ENCODE measurements at places on chromosomes 2 and 18. TPM values are rescaled to one million over a fixed set of nuclear protein-coding genes. Genes with fewer than 3 reads are reported as not detected.

Gene SLC19A3
- total RNA-seq: 0.14 TPM

Gene FOSL2
- total RNA-seq: 156 TPM

Gene APOB
- total RNA-seq: 0.07 TPM

DNA sequence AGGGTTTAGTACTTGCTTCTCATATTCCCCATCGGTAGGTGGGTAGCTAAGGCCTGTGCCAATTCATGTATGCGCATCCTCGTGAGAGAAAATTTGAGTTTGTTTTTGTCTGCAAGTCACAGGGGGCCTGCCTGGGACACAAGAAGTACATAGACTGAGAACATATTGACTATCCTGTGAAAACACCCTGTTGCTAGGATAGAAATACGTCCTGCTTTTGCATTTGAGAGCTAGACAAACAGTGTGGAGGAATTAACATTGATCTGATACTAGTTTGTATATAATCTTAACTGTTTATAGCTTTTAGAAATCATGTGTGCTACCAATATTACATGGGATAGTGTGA, 10.9 kb downstream of the WDR7 start:
- no peak for DNase-seq

DNA sequence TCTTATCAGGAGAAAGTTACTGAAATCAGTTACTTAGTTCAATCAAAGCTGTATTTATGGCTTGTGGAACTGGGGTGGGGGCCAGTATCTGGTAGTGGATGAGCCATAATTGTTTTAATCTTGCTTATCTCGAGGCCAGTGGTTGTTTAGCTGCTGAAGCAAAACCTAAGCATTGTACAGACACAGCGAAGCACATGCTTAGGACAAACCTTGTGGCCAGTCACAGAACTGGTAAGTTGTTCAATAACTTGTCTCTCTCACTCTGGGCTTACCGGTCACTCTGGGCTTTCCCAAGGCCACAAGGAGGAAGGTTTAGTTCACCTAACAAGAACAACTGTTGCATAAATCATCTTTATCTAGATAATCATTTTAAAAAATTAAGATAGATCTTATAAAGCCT, 296.6 kb upstream of the NETO1 start:
- no peak for DNase-seq

DNA sequence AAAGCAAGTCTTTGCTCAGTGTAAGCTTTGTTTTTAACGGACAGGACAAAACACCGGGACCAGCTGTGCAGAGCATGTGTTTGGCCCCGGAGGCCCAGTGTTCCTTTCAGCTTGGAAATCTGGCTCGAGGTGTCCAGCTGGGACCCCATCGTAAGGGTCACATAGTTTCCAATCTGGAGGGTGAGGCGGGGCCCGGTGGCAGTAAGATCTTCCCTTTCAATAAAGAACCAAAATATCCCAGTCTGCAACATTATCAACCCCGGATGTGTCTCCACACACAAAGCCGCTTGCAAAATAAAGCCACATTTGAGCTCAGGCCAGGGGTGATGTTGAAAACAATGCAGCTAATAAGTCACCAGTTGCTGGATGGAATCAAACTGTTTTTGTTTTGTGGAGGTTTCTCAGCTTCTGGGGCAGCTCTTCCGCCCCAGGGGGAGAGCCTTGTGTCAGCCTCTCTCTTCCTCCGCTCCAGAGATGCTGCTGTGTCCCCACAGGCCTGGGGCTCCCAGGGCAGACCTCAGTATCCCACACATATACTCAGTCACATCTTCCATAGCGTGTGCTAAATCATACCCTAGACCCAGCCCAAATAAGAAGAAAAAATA, 138.6 kb upstream of the GLI2 start:
- DNase-seq: peak; percentile 42

DNA sequence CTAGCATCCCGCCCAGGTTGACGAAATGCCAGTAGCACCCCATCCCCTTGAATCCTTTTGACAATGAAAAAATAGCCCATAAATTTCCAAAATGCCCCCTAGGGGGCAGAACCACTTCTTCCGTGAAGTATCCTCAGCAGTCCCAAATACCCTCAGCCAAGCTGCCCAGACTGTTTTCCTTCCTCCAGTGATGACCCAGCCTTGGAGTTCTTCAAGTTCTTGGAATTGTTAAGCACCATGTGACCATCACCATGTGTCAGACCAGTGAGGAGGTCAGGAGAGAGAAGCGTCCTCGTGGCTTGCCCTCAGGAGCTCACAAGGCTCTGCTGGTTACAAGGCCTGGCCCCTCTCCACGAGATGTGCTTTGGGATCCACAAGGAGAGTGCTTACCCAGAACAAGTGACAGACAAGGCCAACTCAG, 1.4 kb upstream of the SLC23A3 start:
- peak; percentile 67 for DNase-seq

DNA sequence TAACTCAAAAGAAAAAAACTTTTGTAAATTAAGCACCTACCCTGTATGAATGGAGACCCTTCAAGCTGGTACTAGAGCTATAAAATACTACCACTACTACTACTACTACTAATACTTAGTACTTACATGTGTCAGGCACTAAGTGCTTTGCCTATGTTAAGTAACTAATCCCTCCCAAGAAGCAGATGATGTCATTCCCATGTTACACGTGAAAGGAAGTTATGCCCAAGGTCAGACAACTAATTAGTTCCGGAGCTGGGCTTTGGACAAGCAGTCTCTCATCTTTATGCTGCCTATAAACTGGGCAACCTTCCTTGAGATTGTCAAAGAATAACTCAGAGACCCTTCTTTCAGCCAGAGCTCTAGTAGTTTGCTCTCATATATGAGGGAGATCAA, 13.9 kb upstream of the ATP6V1B1 start:
- DNase-seq: peak; percentile 19

- DNase-seq: peak; percentile 58
Measured at GRCh38 chr18:2223449-2223848, 347.9 kb downstream of the METTL4 start.

DNA sequence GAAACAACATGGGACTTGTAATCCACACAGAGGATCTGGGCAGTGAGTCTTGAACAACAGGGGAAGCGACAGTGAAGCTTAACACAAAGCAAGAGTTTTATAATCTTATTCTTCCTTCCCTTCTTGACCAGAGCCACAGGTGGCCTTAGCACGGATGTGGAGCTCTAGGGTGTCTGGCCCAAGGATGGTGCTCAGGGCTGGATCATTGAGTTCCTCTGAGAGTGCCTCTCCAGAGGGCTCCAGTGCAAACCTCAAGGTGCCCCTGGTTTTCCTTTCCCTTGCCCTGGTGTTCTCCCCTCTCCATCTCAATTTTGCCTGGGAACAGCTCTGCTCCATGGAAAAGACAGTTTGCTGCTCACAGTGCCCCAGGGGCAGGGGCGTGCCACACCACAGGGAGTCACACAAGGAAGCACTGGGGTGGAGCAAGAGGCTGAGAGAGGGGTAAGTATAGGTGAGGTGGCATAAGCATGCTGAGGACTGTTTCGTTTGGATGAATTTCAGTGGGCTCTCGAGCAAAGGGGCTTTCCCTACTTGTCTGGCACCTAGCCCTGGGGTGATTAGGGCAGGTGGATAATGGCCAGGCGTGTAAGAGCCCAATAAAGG, 88.6 kb upstream of the B3GNT7 start:
- no peak for DNase-seq

- DNase-seq: no peak
Measured at GRCh38 chr2:35199298-35199697, 1156.3 kb upstream of the CRIM1 start.

DNA sequence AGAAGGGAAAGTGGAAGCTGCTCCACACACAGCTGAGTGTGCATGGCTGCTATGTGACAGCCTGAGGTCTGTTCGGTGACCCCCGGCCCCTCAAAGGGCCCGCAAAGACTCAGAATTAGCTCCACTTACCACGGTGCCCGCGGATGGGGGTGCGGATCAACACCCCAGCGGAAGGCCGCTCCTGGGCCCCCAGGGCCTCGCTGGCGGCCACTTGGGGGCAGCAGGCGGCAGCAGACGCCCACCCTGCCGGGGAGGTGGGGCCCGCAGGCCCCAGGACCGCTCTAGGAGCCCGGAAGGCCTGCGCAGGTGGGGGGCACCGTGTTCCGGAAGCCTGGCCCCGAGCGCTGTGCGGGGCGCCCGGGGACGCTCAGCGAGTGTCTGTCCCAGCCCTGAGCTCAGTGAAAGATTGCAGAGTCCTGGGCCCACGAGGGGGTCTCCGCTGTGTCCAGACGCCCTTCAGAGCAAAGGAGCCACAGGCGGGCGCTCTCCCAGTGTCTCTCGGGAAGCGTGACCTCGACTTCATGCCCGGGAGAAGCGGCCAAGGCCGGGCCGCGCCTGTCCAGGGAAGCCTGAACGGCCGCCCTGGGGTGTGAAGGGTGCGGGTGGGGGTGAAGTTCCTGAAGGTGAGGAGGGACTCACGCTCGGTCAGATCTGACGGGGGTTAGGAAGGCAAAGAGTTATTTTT, 118.7 kb downstream of the VAPA start:
- DNase-seq: no peak

- no peak for DNase-seq
Measured at GRCh38 chr18:78955051-78955450, 24.6 kb upstream of the SALL3 start.

Gene SIX3
- total RNA-seq: 0.48 TPM

GRCh38 chr2:232887171-232887850, 17.2 kb downstream of the SNORC start:
- no peak for DNase-seq

Gene CMPK2
- total RNA-seq: 38.6 TPM

GRCh38 chr2:50950996-50951395, 80.9 kb downstream of the NRXN1 start:
- no peak for DNase-seq

GRCh38 chr2:73260338-73260984, 23.8 kb downstream of the FBXO41 start:
- DNase-seq: peak; percentile 13

Gene C1QL2
- total RNA-seq: 0.20 TPM

DNA sequence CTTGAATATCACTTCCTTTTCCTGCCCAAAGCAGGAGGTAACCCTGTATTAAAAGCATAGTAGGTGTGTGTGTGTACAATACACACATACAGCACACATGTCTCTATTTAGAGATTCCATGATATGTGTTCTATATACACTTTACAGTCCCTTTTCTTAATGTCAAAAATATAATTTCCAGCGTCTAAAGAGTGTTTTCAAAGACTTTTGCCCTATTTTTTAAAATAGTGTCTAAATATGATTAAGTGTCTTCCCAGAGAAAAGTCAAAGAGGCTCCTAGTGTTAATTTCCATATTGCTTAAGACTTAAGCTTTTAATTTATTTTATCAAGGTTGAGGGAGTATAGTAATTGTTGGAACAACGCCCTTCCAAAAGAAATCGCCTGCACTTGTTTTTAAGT, 420.3 kb upstream of the POU3F3 start:
- no peak for DNase-seq

Gene CIB4
- total RNA-seq: not detected

Gene NAPG
- 33.2 TPM for total RNA-seq

DNA sequence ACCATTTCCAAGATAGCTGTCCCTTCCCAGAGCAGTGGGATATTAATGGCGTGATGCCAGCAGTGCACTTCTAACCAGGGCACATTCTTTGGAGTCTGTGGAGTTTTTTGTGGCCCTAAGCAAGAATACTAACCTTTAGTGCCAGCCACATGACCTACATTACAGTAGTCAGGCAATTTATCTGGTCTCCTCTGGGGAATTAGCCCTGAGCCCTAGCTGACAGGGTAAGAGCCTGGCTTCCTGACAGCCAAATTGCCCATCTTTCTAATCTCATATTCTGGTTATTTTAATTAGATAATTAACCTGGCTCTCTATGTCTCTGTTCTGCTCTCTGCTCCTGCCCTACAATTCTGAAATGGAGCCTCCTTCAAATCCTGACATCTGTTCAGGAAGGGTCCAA, 5.2 kb downstream of the PFN4 start:
- no peak for DNase-seq

DNA sequence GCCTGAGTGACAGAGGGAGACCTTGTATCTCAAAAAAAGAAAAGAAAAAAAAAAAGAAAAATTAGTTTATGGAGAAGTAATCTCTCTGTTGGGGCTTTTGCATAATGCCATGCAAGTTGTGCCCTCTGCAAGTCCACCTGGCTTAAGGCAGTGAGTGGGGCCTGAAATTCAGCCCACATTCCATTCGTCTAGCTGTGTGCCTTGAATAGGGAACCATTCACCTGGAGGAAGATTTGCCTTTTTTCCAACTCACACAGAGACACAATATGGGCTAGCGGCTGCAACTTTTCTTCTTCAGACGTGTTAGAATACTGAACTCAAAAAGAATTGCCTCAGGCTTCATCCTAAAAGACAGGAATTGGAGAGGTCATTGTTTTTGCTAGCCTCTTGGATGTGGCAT, 160.0 kb upstream of the STON1 start:
- no peak for DNase-seq

DNA sequence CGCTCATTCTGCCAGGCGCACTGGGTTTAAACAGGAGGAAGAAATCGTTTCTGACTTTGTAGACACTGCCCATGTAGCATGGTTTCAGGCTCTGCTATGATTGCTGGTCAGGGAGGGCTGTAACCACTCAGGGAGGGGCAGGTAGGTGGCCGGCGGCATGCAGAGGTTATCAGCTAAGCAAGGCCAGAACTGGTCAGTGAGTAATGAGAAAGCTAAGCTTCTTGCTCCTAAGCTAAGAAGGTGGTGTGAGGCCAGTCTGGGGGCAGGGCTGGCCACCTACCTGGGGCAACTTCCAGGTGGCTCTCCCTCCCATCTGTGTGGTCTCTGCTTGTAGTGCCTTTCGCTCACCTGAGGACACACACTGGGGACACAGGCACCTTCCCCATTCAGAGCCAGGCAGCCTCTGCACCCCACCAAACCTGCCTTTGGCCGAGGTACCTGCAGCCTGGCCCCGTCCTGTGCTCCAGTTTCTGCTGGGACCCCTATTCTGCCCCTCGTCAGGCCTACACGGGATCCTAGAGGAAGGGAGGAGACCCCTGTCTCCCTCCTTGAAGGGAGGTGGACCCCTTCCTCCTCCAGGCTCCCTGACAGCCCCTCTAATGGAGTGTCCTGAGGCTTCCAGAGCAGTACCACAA, 195.9 kb downstream of the SEPTIN10 start:
- DNase-seq: no peak

Gene TDRD15
- total RNA-seq: not detected

Gene BBS5
- 3.9 TPM for total RNA-seq

Gene LHCGR
- not detected for total RNA-seq

Gene XDH
- total RNA-seq: 2.2 TPM

GRCh38 chr2:222939208-222939856, 78.5 kb downstream of the ACSL3 start:
- DNase-seq: peak; percentile 32

GRCh38 chr2:198710562-198710961, 747.2 kb downstream of the SATB2 start:
- DNase-seq: no peak
